ENCODE measurements at places on chromosomes 2 and 18. TPM values are rescaled to one million over a fixed set of nuclear protein-coding genes. Genes with fewer than 3 reads are reported as not detected.

GRCh38 chr2:46831051-46831868 lies 84.3 kb downstream of the MCFD2 start:
- DNase-seq: peak; percentile 61

- no peak for DNase-seq
These were observed 283 bp upstream of the RBBP8 start for GRCh38 chr18:22932885-22933205.

DNA sequence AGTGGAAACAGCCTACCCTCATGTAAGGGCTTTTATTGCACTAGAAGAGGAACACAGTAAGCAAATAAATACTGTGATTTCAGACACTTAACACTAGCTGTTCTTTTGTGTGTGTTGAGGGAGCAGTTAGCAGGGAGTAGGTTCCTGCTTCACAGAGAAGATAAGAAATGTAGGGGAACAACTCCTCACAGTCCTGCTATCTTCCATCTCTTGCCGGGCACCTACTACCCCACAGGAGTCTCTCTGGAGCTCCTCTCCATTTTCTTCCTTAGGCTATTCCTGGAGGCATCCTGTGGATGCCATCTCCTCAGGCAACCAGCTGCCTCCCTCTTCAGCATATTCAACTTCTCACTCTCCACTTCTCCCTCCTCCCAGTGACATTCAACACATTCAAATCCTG lies 145.0 kb downstream of the SRBD1 start:
- no peak for DNase-seq

GRCh38 chr2:204061241-204061640 lies 124.7 kb downstream of the ICOS start:
- no peak for DNase-seq

Gene CCDC148
- total RNA-seq: 0.78 TPM

DNA sequence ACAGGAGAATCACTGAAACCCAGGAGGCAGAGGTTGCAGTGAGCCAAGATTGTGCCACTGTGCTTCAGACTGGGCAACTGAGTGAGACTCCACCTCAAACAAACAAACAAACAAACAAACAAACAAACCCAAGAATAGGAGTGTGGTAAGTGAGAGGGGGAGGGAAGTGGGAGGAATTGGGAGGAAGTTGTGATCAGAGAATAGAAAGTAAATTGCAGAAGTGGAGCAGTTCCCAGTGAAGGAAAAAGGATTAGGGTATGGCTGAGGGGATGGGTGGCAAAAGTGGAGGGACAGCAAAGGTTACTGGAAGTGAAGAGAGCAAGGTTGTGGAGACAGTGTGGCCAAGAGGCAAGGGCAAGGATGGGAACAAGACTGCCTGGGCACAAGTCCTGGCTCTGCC lies 41.1 kb upstream of the C1GALT1C1L start:
- DNase-seq: no peak

GRCh38 chr18:60975420-60975819 lies 357.8 kb upstream of the CDH20 start:
- DNase-seq: no peak

Gene PLCL1
- total RNA-seq: 4.9 TPM

DNA sequence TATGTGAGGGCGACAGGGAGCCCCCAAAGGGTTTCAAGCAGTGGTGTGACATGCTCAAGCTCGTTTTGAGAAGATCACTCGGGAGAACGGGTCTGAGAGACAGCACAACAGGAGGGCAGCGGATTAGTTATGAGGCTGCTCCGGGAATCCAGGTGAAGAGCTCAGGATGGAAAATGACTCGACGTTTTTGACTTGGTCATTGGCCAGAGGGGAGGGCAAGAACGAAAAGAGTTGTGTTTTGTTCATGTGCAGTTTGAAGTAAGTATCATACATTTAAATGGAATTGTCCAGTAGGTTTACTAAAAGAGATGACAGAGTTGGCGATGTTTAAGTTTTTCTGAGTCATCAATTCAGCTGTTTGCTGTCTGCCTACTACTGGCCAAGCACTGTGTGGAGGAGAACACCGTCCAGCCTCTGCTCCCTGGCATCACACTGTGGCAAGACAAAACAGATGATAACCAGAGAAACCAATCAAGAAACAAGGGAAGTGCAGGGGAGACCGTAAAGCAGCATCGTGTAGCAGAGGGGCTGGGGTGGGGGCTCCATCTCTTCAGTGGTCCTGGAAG lies 25.3 kb upstream of the ANXA4 start:
- DNase-seq: no peak

GRCh38 chr2:170530284-170530745 lies 184.8 kb upstream of the SP5 start:
- peak; percentile 57 for DNase-seq

GRCh38 chr2:123770996-123771720 lies 253.9 kb upstream of the CNTNAP5 start:
- no peak for DNase-seq

GRCh38 chr2:150358468-150358807 lies 129.0 kb downstream of the RND3 start:
- DNase-seq: peak; percentile 35

DNA sequence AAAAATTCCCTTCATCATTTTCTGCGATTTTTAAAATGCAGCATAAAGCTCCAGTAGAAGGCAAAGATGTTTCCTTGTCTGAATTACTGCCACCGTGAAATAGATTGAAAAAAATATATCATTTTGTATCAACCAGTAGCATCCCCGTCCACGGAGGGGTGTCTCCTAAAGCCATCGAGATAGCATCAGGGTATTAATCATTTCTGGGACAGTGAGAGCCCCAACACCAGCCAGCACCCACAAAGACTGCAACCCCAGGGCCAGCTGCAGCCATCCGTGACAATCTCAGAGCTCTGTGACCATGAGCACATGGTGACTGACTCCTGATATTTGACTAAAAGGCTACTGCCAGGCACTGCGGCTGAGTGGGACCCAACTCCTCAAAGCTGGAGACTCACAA lies 64.1 kb upstream of the SIX3 start:
- no peak for DNase-seq

Gene SLC8A1
- 492 TPM for total RNA-seq

GRCh38 chr2:120403261-120403660 lies 57.3 kb downstream of the INHBB start:
- DNase-seq: no peak

GRCh38 chr2:240306185-240306584 lies 129.3 kb upstream of the GPC1 start:
- no peak for DNase-seq

Gene C2orf15
- total RNA-seq: 2.3 TPM

DNA sequence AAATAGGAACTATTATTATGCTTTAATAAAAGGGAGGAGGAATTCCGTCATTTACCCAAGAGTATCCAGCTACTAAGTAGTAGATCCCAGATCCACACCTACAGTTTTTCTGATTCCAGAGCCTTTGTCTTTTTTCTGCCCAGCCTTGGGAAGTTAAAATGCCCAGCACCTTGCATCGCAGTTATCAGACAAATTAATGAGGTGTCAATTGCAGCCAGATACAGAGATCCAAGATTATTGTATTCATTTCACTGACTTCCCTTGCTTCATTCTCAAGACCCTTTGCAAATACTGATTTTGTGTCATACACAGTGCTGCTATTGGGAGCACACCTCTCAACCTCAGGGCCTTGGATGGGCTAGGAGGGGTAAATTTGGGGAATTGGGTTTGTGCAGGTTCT lies 1.1 kb downstream of the IL18R1 start:
- DNase-seq: no peak

DNA sequence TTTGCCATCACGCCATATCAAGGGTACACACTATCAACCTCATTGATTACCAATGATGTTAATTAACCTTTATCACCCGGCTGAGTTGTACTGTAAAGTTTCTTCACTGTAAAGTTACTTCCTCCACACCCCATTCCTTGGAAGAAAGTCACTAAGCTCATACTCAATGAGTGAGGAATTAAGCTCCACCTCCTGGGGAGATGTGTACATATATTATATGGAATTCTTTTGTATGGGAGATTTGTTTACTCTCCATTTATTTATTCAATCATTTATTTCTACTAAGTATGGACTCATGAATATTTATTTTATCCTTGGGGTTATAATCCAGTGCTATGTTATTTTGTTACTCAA lies 56.8 kb downstream of the C2orf74 start:
- no peak for DNase-seq

DNA sequence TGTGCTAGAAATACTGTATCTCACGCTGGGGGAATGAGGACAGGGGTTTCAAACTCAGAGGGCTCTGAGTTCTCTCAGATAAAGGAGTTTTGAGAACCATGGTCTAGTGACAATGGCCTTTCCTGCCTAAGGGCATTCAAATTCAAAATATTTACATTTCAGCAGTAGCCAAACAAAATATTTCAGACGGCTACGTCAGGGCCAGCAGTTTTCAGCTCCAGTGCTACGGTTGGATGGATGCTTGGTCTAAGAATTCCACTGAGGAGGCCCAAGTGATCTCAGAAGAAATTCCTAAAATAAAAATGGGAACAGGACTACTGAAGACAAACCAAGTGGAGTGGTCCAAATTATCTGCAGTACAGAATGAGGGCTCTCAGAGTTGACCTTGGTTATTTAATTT lies 41.1 kb upstream of the SCG2 start:
- no peak for DNase-seq

GRCh38 chr18:6086731-6087130 lies 191.4 kb upstream of the TMEM200C start:
- DNase-seq: no peak

Gene RAB6C
- not detected for total RNA-seq

Gene TMEM247
- total RNA-seq: not detected

Gene FNDC4
- 53.4 TPM for total RNA-seq

- no peak for DNase-seq
These were observed 23.8 kb upstream of the SLC38A11 start for GRCh38 chr2:164979113-164979512.

DNA sequence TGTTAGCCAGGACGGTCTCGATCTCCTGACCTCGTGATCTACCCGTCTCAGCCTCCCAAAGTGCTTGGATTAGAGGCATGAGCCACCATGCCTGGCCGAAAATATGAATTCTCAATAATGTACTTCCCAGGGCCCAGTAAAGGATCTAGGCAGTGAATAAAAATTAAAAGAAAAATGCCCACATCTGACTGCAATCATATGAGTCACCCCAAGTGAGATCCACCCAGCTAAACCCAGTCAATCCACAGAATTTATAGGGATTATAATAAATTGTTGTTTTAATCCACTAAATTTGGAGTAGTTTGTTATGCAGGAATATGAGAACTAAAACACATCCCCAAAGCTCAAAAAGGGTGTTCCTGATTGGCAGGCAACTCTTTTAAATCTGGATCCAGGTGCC lies 93.5 kb upstream of the STK39 start:
- no peak for DNase-seq

Gene FLACC1
- 0.53 TPM for total RNA-seq

Gene TRABD2A
- total RNA-seq: not detected

- DNase-seq: no peak
These were observed 70.9 kb downstream of the AFF3 start for GRCh38 chr2:100071335-100072043.

DNA sequence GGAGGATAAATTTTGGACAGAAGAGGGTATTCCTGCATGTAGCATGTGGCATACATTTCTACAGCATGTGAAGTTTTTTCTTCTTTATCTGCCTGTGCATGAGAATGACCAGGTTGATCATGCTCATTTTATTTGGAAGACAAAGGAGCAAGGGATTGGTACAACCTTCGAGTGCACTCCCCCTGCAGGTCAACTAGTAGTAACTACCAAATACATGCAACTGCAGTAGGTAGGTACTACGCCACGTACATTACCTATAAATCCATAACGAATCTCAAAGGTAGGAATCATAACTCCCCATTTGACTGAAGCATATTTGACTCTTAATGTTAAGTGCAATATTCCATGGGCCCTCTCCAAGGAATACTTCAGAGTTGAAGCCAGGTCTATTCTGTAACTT lies 763.9 kb downstream of the TSN start:
- no peak for DNase-seq

- DNase-seq: peak; percentile 40
These were observed 568 bp downstream of the ARL5A start for GRCh38 chr2:151827564-151828142.

GRCh38 chr2:189698020-189698887 lies 23.8 kb downstream of the ANKAR start:
- peak; percentile 49 for DNase-seq

DNA sequence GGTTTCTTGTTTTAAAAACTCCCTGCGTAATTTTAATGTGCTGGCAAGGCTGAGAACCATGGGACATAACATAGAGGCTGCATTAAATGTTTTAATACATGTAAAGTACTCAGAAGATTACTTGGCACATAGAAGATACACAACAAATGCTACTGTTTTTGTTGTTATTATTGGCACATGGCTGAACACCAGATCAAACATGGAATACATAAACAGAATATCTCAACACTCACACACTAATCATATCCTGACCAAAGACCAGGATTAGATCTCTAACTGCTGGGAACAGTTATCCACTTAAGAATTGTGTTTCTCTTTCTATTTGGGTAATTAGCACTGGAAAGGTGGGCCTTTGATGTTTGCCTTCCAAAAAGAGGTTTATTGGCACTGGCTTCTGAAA lies 69.3 kb downstream of the KCNE4 start:
- no peak for DNase-seq

Gene FAM237A
- not detected for total RNA-seq

DNA sequence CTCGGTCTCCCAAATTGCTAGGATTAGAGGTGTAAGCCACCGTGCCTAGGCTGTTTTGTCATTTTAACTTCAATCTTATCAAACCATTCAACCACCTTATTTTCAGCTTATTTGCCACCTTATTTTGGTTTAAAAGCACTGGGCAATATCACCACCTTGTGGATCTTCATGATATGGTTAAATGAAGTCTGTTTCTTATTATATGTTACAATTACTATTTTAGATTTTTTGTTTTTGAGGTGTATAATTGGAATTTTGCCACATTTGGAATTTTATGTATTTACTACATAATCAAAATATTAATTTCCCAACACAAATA lies 43.8 kb upstream of the SCN9A start:
- DNase-seq: no peak

Gene NETO1
- total RNA-seq: 3.6 TPM

Gene FBLN7
- 1.3 TPM for total RNA-seq

Gene MAT2A
- 225 TPM for total RNA-seq

Gene SERPINB4
- not detected for total RNA-seq

Gene PXDN
- total RNA-seq: 129 TPM

Gene AQP12B
- not detected for total RNA-seq

- peak; percentile 78 for DNase-seq
These were observed 12.8 kb upstream of the GBX2 start for GRCh38 chr2:236180831-236181453.

Gene NR4A2
- 0.04 TPM for total RNA-seq

GRCh38 chr18:53375621-53376020 lies 848.8 kb downstream of the MBD2 start:
- no peak for DNase-seq

Gene NRP2
- 41.6 TPM for total RNA-seq

- no peak for DNase-seq
These were observed 35.8 kb downstream of the AQP12A start for GRCh38 chr2:240727439-240727838.
